WTC11 (cell line): ENCODE measurements at places on chromosomes 16 and 17.

GRCh38 chr16:53216798-53217197 is 162.0 kb downstream of the CHD9 start:
- no peak for DNase-seq

DNA sequence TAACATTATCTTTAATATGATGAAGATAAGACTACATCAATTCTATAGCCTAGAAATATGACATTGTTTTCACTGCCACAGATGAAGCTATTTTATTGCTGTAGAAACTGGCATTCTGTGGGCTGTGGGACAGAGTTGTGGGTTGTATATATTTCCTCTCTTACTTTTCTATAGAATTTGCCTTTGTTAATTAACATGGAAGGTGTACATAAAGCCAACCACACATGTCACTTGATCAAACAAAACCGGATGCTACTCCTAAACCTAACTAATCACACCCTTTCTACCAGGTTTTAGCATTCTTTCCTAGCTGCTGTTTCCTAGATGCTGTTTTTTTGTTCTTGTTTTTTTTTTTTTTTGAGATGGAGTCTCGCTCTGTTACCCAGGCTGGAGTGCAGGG is 81.2 kb upstream of the ATP2A3 start:
- DNase-seq, result no peak

- DNase-seq, result no peak
These were observed 19.7 kb upstream of the SHISA9 start for GRCh38 chr16:12881740-12882139.

GRCh38 chr17:19357761-19358160 is 4.8 kb downstream of the B9D1 start:
- DNase-seq, result no peak

GRCh38 chr17:41619036-41619926 is 5.1 kb downstream of the KRT17 start:
- no peak for DNase-seq

DNA sequence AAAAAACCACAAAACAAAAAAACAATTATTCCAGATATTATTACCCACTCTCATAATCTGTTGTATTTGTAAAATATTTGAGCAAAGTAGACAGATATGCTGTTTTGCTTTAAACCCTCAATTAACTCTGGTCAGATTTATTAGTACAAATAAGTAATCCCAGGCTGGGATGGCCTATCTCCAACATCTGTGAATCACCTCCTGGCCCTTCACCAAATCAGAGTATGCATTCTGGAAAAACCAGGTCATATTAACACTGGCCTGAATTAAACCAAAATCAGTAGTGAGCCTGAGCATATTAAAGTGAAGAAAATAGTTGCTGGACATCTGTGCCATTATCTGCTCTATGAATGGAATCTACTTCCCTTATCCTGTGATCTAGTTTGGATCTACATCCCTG is 41.0 kb downstream of the STAT3 start:
- DNase-seq, result no peak

DNA sequence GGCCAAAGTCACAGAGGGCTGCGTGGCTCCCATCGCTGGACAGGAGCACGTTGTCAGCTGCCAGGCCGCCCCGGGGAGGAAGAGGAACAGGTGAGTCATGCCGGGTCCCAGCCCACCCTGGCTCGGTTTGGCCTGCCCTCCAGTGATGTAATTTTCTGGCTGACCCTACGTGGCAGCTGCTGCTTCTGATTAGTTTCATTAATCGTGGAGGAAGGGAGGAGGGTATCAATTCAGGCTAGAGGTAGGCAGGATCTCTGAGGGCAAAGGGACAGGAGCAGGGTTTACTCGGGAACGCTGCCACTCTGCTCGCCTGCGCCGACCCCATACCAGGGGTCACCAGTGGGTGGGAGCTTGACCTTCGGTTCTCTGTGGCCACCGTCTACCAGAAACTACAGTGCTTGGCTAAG is 11.7 kb upstream of the SPATA32 start:
- DNase-seq, result no peak

- peak; percentile 98 for DNase-seq
These were observed 1.1 kb upstream of the MLLT6 start for GRCh38 chr17:38703742-38704605.

- no peak for DNase-seq
These were observed 153.4 kb downstream of the TMEM114 start for GRCh38 chr16:8436931-8437330.

DNA sequence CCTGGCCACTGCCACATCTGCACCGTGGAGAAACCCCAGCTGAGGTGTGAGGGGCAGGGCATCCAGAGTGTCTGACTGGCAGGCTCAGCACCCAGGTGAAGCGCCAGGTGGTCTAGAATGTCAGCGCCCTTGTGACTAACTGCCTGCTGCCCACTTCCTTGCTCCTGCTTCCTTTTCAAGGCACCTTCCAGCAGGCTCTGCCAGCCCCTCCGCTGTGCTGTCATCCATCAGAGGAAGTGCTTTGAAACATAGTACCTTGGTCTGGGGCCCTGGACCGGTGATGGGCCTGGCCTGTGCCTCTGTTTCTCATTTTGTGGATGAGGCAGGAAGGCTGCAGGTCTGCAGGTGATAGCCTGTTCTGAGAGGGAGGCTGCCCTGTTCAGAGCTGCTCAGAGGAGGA is 5.5 kb downstream of the SPNS2 start:
- no peak for DNase-seq

DNA sequence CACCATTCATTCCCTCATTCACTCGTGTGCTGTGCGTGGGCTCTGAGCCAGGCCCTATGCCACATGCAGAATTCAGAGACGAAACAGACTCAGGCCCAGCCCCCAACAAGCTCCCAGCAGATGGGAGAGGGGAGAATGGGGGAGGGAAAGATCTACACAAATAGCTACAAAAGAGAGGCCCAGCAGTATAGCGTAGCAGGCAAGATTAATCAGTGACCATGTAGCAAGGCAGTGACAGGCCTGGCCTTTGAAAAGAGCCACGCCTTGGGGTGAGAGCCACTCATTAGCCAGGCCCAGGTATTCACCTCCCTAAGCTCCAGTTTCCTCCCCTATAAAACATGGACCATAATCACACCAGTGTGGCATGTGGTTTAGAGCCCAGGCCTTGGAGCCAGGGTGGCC is 16.4 kb upstream of the KRT19 start:
- no peak for DNase-seq
